ENCODE measurements at places on chromosomes 12 and 14. TPM values are rescaled to one million over a fixed set of nuclear protein-coding genes. Genes with fewer than 3 reads are reported as not detected.

The UNG gene
- total RNA-seq: 87.1 TPM

The FSCB gene
- not detected for total RNA-seq

The P2RX2 gene
- total RNA-seq: not detected

The NUP37 gene
- total RNA-seq: 59.6 TPM

The RTRAF gene
- 60.4 TPM for total RNA-seq

The BRF1 gene
- 30.1 TPM for total RNA-seq

The HOXC5 gene
- 1.8 TPM for total RNA-seq

The CCDC197 gene
- not detected for total RNA-seq

The GLIPR1L1 gene
- total RNA-seq: not detected

Data from LHCN-M2 (cell line).